ENCODE measurements at places on chromosomes 3 and 15.

- no peak for DNase-seq
Measured at GRCh38 chr3:108036984-108037741, 53.7 kb downstream of the CD47 start.

- DNase-seq: no peak
Measured at GRCh38 chr15:99348412-99348811, 97.1 kb downstream of the LRRC28 start.

DNA sequence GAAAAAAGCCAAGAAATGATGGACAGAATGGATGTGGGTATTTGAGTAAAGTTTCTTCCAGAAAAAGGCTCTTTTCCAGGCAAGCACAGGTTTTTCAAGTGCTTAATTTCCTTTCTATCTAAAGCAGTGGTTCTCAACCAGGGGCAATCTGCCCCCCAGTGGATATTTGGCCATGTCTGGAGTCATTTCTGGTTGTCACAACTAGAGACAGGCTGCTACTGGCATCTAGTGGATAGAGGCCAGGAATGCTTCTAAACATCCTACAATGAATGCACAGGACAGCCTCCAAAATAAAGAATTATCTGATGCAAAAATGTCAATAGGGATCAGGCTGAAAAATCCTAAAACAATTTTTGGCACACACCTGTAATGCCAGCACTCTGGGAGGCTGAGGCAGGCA is 23.9 kb downstream of the SEC22C start:
- no peak for DNase-seq

- DNase-seq: no peak
Measured at GRCh38 chr3:14289590-14290461, 111.2 kb downstream of the LSM3 start.

DNA sequence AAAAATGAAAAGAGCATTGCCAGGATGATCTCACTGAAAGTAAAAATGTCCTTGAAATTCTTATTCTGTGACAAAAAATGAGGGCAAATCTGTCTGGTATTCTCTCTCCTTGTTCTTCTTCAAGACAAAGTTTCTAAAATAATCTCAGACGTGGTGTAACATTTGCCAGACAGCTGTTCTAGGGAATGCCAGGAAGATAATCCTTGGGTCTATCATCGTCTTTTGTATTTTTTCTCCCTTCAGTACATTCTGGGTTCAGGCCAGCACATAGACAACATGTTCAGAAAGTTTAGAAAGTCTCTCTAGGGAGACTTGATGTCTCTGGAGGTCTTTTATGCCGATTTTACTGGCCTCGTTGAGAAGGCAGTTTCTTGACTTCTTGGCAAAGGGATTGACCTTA is 121.2 kb upstream of the HES1 start:
- no peak for DNase-seq

- no peak for DNase-seq
Measured at GRCh38 chr3:151423091-151423490, 37.8 kb downstream of the IGSF10 start.

GRCh38 chr15:40603935-40604334 is 9.9 kb downstream of the KNL1 start:
- no peak for DNase-seq

- peak; percentile 86 for DNase-seq
Measured at GRCh38 chr3:188153437-188154013, 432 bp upstream of the LPP start.

GRCh38 chr3:196868297-196868661 is 559 bp downstream of the SENP5 start:
- peak; percentile 11 for DNase-seq

DNA sequence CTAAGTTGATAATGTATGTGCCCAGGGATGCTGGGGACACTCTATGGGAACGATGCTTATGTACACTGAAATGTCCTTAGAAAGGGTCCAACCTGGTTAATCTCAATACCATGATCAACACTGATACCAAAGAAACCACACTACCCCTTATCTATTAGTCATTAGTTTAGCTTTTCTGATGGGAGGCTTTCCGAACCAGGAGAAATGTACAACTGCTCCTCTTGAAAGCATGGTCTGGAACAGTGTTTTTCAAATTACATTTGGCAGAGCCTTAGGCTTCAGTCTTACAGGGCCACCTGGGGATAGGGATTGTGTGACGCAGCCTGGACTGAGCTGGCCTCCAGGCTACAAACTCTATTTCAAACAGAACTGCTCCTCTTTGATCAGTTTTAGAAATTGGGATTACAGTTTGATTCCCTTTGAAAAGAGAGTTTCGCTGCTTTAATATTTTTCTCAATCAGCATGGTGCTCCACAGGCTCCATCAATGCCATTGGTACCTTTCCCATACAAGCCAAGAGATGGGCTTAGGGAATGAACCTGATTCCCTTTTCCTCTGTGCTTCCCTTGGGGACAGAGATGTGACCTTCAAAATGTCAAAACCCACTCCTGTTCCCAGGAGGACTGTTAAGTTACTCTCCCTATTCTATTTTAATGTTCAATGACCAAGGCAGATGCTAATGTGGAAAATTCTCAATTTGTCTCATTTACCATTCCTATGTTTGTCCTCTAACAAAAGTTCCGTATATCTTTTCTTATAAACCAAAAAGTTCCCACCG is 296.0 kb upstream of the ADAMTS9 start:
- no peak for DNase-seq

DNA sequence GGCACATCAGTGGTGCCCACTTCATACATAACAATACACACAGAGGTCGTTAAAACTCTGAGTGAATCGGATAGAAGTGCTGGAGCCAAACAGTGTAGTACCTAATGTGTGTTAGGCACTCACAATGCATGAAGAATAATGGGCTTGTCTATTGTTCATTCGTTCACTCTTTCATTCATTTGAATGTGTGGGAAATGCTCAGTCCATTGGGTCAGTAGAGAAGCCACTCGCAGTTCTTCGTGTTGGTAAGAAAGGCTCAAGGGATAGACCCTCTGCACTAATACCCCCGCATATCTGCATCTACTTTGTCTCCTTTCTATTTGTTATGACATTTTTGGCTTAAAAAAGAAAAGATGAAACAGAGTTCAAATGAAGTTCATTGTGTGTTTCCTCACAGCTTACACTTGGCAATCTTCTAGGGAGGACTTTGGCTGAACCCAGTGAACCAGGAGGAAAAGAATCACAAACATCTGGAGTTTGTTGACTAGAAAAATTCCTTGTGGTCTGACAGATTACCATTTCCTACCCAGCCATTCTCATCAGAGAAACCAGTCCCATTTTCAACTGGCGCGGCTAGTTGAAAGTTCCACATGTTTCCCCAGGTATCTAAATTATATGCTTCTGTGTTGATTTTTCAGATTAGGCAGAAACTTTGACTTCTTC is 32.8 kb upstream of the MFSD1 start:
- no peak for DNase-seq

DNA sequence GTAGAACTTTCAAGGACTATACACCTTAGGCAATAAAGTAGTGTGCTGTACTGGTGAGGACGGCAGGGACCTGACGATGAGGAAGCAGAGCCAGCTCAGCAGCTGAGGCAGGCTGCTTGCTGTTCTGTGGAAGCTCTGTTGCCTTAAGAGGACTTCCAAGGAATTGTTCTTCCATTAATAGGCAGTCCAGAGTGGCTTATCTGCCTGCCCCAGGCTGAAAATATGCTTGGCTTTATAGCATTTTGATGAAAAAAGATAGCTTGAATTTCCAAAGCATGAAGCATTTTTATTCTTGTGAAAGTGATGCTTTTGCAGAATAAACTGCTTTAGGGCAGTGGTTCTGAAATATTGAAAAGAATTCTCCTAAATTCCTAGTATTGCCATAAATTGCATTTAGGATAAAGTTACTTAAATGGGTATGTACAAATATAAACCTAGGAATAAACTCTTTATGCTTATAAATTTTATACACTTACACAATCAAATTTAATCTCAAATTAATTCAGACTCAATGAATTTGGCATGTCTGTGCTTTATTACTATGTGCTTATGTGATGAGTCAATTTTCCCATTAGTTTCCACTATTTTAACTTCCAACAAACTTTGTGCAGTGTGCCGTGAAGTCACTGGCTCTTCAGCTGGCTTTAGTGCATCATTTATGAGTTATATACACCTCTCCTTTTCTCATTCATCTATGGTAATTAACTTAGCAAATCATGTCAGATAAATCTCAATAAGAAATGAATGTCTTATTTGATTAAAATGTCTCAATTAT is 231.0 kb upstream of the RASGRP1 start:
- no peak for DNase-seq

GRCh38 chr3:183100376-183100775 is 1.1 kb upstream of the MCCC1 start:
- no peak for DNase-seq

- no peak for DNase-seq
Measured at GRCh38 chr3:51075221-51075775, 309.8 kb upstream of the MANF start.

DNA sequence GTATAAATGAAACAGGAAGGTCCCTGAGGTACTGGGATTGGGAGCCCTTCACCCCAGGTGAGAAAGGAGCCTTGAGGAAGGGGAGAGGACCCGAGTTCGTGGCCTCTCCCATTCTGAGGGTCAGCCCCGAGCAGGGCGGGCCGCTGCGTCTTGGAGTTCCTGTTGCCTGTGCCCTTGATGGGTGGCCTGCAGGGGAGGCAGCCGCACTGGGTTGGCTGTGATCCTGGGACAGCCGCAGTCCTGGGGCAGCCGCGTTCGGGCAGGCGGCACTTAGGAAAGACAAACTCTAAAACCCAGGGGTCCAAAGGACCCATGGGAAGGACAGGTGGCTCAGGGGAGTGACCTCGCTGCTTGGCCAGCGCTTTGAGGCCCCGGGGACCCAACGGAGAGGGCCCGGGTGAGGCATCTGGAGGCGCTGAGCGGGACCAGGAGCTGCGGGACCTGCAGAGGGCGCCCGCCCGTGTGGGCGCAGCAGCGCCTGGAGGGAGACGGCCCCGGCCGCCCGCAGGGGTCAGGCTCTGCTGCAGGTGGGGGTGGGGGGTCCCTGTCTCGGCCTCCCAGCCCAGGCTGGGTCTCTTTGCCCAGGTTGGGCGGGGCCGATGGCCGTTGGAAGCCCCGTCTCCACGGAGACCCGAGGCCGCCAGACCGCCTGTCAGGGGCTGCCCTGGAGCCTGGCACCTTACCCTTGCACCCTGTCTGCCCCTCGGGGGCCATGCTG is 65.1 kb downstream of the HMCES start:
- peak; percentile 39 for DNase-seq

DNA sequence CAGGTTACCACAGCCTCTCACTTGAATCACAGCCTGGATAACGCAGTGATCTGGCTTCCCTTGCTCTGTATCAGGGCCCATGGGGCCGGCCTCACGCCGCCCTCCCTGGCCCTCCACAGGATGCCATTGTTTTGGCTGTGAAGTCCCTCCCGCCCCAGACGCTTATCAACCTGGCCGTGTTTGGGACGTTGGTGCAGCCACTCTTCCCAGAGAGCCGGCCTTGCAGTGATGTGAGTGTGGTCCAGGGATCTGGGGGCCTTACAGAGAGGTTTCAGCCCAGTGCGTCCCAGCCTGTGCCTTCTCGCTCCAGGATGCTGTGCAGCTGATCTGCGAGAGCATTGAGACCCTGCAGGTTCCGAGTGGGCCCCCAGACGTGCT is 6.6 kb downstream of the VWA5B2 start:
- DNase-seq: no peak

DNA sequence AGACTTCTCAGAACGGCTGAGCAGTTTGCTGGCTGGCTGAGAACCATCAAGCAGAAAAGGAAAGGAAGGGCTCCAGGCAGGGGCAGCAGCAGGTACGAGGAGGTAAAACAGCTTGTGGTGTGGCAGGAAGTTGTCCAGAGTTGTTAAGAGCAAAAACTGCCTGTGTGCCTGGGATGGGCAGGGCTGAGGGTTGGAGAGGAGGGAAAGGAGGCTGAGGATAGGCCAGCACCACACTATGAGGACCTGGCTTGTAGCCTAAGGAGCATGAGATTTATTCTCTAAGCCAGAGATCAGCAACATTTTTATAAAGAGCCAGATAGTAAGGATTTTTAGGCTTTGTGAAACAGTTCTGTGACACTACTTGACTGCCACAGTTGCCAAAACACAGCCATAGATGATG is 8.0 kb downstream of the IGSF10 start:
- DNase-seq: no peak

- no peak for DNase-seq
Measured at GRCh38 chr15:77904901-77905300, 172.6 kb downstream of the TBC1D2B start.

GRCh38 chr3:38084334-38085310 is 45.6 kb downstream of the DLEC1 start:
- no peak for DNase-seq

- DNase-seq: no peak
Measured at GRCh38 chr3:23884481-23884880, 32.3 kb downstream of the NKIRAS1 start.

- DNase-seq: no peak
Measured at GRCh38 chr3:179921500-179921899, 115.2 kb downstream of the PEX5L start.

DNA sequence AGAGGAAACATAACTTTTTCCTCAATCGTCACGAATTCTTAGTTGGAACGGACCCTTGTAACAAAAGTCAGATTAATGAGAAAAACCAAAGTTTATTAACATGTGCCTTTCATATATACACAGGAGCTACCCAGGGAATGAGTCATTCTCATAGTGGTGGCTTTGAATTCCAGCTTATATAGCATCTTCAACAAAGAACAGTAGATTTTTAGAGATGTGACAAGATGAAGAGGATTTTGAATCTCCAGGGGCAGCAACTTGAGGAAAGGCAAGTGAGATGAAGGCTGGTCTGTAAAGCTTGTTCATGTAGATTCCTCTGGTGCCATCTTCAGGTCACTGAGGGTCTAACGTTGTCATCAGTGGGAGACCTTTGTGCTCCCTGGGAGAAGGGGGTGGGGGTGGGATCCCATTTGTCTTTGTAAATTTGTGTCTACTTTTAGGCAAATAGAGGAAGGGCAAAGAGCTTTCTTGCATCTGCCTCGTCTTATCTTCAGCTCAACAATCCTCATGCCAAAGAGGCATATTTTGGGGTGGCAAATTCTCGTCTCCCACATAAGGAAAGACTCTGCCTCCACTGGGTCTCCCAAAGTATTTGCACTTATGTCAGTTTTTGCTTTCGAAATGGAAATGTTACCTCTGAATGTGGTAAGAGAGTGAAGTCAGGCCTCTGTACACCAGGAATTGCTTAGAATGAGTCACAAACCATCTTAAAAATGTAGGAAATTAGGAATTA is 29.5 kb downstream of the CLEC3B start:
- no peak for DNase-seq

DNA sequence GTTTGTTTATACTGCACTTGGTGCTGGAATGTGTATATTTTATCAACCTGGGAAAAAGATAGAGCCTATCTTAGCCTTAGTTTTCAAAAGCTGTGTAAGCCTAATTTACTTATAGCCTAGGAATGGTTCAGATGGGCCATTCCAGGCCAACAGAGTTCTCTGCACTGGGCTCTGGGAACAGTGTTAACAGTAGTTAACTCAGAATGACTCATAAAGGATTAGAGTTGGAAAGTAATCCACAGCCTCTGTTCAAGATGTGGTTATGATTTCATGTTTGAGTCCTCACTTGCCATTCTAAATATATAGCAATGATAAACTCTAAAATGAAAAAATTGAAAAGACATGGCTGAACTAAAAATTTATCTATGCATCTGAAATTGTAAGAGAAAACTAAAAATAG is 22.6 kb upstream of the PEX5L start:
- no peak for DNase-seq
